ENCODE measurements at places on chromosomes 1 and 21.

DNA sequence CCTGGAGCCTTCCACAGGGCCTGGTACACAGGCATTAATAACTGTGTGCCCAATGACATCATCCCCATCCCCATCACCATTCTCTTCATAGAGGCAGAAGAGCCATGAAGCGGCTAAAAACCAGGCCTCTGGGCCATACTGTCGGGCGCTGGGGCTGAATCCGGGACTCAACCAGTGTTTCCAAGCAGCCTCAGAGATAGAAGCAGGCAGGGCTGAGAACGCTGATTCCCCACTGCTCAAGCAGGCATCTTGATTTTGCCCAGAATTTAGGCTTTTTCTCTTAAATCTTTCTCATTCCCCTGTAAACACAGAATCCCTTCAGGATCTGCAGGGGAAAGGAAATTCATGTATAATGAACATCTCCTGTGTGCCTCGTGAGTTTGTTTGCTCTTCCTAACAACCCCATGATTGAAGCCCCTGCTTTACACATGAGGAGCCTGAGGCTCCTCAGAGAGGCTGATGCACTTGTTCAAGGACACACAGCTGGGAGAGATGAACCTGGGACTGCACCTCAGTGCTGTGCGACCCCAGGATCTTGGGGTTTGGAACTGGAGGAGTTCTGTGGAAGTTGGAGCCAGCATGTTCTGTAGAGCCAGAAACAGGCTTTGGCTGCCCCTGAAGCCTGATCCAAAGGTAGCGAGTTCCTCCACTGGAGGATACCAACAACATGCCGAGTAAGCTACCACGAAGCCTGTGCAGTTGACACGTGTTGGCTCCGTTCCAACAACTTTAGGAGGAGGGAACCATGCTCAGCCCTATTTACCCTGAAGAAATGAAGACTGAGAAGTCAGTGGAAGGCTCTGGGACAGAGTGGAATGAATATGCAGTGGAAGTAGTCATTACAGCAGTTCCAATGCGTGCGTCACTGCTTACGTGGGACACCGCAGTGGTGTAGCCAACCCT, 55.5 kb downstream of the EDN2 start:
- DNase-seq = no peak

DNA sequence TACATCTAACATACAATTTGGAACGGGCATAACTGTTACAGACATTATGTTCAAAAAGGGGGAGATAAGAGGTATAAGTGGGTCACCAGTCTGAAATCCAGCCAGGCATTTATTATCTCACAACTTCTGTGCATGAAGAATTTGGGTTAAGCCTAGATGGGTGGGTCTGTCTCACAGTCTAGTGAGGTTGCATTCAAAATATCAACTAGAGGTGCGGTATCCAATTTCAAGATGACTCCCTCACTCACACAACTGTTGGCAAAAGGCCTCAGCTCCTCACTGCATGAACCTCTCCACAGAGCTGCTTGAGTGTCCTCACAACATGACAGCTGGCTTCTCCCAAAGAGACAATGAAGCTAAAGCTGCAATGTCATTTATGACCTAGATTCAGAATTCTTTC, 4.7 kb downstream of the AUNIP start:
- DNase-seq = no peak

- DNase-seq = no peak
These were observed 134.6 kb downstream of the BRINP2 start for GRCh38 chr1:177305040-177306018.

DNA sequence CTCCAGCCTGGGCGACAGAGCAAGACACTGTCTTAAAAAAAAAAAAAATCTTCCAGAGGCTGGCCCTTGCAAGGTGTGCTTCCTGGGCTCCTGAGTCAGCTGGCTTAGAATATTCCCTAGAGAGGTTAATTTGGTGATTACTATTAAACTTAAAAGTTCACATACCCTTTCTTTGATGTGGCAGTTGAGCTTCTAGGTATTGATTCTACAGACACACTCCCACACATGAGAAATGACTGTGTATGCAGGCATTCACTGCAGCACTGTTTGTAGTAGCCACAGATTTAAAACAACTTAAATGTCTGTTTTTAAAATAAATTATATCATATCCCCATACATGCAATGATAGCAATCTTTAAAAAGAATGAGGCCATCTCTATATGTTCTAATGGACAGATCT, 93.4 kb downstream of the GDAP2 start:
- DNase-seq = no peak

GRCh38 chr1:223129229-223129901, 13.7 kb downstream of the TLR5 start:
- DNase-seq = peak; percentile 58

- DNase-seq = no peak
These were observed 11.4 kb upstream of the TSNAX start for GRCh38 chr1:231517076-231517475.

- DNase-seq = no peak
These were observed 74.7 kb downstream of the KIFAP3 start for GRCh38 chr1:169999761-170000160.

DNA sequence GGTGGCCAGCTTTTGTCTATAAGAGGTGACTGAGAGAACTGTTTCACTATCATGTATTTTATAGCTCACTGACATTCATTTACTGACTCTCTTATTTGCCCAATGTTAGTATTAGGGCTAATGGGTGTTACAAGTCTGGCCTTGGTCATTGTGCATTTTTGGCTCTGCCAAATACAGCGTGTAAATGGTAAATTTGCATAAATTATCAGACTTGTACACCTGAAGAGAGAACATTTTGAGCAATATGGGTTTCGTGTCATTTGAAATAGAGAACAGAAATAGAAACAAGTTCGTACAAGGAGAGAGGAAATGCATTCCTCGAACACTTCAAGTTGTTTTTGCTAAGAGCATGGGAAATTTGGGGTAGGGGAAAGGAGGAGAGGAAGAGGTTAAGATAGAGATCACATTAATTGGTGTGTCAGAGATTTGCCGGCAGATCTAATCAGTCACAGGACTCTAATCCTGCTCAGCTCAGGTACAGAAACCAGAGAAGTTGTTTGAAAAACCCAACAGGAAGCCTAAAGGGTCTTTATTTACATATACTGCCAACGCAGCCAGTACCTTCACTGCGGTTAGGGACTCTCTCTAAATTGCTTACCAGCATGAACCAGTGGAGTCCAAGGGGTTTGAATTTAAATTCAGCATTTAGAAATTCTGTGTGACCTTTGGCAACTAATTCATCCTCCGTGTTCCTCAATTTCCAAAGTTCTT, 261.5 kb downstream of the GPATCH2 start:
- DNase-seq = no peak

GRCh38 chr1:212542761-212543187, 65.8 kb upstream of the ATF3 start:
- DNase-seq = no peak

DNA sequence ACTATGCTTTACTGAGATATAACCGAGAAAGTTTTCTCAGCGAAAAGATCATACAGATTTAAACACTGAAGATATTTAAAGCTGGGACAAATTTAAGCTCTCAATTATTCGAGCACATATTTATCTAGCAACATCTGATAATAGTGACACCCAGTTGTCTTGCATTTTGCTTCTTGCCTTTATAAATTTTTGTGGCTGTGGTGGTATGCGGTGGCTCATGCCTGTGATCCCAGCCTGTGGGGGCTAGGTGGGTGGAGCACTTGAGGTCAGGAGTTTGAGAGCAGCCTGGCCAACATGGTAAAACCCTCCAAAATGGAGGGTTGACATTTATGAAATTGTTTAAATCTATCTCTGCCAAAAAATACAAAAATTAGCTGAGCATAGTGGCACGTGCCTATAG, 312.2 kb downstream of the SPATA17 start:
- no peak for DNase-seq

DNA sequence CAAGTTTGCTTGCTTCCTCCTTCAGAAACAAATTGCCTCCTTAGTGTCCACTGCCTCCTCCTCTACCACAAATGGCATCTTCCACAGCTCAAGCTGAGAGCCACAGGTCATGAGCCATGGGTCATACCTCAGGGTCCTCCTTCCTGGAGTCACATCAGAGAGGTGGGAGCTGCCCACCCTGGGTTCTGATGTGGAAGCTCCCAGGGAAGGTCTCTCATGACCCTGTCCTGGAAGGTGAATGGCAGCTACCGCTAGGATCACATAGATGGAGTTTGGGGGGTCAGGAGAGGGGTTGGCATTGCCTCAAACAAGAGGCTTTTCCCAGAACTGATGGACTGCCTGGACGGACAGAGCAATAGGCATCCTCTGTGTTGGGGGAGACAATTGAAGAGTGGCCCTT, 321.4 kb downstream of the MATN1 start:
- DNase-seq = no peak

GRCh38 chr1:3258386-3259003, 189.5 kb downstream of the PRDM16 start:
- no peak for DNase-seq

DNA sequence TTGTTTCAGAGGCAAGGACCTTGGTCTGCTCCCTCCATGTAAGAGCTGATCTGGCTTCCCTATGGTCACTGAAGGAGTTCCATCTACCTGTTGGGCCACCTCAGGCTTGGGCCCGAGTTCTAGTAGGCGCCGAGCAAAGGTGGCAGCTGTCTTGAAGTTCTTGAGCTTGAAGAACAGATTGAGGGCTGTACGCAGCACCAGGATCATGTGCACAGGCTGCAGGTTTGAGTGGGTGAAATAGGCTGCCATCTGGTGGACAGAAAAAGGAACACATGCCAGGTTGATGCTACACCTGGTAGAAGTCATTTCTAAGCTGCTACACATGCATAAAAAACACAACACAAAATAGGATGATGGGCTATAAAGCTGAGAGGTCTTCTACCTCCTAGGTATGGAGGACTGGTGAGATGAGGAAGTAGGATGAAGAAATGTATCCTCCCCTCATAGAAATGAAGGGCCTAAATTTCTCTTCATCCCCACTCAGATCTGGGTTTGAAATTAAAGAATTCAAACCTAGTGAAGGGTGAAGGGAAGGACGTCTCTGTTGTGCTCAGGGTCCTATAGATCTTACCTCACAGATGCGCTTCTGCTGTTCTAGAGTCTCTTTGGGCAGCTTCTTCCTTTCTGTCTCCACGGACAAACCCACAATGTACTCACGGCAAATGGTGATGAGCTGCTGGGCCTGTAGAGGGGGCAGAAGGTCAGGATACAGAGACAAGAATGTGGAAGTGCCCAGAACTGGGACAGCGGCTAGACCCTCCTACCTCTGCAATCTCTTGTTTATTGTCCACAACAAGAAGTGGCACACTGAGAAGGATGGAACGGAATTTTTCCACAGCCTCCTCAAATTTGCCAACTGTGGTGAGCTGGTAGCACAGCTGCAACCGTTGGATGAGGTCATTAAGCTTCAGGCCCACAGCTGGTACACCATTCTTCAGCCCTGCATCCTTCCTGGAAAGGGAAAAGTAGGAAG, 6.6 kb upstream of the PEX19 start:
- peak; percentile 27 for DNase-seq

DNA sequence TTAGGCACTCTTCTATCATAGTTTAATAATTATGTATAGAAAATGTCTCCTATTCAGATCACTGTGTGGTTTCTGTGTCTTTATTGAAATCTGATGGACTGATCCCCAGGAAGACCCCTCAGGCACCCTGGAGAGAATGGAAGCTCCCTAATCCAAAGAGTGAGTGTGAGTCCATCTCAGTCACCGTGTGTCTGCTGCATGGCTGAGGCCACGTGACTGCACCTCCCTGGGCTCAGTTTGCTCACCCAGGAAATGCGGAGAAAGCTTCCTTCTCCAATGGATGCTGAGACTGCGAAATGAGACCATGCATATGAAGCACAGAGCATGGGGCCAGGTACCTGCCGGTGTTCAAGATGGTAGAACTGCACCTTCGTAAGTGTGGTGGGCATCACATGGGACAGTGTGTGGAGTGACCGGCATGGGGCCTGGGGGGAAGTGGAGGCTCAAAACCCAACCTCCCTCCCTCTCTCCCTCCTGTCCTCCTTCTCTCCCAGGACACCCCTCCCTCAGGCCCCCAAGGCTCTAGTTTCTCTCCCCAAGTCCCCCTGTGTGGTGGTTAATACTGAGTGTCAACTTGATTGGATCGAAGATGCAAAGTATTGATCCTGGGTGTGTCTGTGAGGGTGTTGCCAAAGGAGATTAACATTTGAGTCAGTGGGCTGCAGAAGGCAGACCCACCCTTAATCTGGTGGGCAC, 557.5 kb downstream of the PTPRU start:
- DNase-seq = no peak

DNA sequence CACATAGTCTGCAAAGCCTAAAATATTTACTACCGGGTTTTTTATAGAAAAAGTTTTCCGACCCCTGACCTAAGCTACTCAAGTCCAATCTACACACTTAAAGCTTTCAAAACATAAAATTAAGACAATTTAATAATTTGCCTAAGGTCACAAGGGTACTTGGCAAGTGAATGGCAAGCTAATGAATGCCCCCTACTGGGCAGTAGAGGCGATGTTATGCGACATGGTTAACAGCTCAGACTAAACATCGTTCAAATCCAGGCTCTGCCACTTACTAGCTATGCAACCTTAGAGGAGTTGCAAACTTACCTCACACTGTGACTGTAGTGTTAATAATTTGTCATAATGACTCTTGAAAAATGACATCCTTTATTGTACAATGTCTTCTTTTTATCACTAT, 317.2 kb upstream of the NFIA start:
- no peak for DNase-seq

DNA sequence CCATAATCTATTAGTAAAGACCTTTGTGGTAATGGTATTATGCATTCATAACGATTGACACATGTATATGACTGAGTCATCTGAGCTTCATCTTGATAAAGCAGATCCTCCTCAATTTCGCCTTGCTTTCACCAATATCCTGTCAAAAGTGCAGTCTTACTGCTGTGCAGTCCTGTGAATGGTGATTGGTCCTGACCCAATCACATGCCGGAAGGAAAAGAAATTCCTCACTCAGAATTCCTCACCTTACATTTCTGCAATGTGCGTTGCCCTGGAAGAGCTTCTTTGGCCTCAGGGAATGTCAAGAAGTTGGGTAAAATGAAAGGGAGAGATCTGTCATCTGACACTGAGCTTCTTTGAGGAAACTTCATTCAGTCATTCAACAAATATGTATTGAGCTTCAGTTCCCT, 121.0 kb upstream of the TSPAN2 start:
- DNase-seq = no peak

DNA sequence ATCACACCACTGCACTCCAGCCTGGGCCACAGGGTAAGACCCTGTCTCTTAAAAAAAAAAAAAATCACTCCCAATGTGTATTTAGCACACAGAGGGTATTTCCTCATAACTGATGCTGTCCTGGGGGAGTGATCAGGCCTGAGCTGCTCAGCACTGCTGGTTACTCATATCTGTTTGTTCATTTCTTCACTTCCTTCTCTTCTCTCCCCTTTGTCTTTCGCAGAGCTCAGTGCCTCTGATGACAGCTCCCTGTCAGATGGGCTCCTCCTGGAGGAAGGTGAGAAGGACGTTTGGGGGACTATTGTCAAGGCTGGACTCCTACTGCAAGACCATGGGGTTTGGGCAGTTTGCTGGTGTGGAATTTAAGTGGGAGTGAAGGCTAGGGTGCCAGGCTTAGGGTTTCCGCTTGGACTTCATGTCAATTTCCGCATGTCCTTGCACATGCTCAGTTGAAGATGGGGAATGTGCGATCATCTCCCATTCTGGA, 13.0 kb downstream of the INAVA start:
- DNase-seq = no peak
